HFFc6 (cell line): ENCODE measurements at places on chromosomes 12 and 14. TPM values are rescaled to one million over a fixed set of nuclear protein-coding genes. Genes with fewer than 3 reads are reported as not detected.
A peak's percentile ranks its signal among the peaks of the same experiment; 100 is the strongest.

Gene CLEC4E
- not detected in 3 replicates for total RNA-seq

Gene RIMKLB
- total RNA-seq = 9.0 to 11.3 TPM (median 9.7 TPM) in 3 replicates

Gene BEGAIN
- total RNA-seq = 0.08 to 0.30 TPM (median 0.20 TPM) in 3 replicates

Gene DLGAP5
- total RNA-seq = 21.8 to 52.9 TPM (median 41.0 TPM) in 3 replicates

Gene KRT6C
- not detected in 3 replicates for total RNA-seq

Gene TAS2R46
- not detected in 2 replicates for total RNA-seq

Gene ZBTB42
- 1.4 to 1.5 TPM (median 1.4 TPM) in 3 replicates for total RNA-seq

Gene TMCC3
- total RNA-seq = not detected in 3 replicates

Gene NANOG
- not detected in 3 replicates for total RNA-seq

Gene SALL2
- 0.81 to 2.3 TPM (median 2.2 TPM) in 3 replicates for total RNA-seq

Gene SLC4A8
- total RNA-seq = 12.7 to 18.4 TPM (median 13.9 TPM) in 3 replicates

Gene COCH
- not detected in 3 replicates for total RNA-seq

DNA sequence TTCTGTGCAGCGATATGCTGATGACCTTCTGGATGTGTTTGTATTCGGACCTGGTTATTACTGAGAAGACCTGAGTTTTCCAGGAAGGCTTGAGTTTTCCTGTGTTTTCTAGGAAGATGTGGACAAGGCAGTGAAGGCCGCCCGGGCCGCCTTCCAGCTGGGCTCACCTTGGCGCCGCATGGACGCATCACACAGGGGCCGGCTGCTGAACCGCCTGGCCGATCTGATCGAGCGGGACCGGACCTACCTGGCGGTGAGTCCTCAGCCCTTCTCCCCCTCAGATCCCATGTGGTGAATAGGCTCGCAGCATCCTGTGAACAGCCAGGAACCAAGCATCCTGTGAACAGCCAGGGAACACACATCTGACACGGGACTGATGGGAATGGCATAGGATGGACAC lies 16.3 kb downstream of the ALDH2 start:
- H3K4me3 ChIP-seq = no peak overlapping the region
- H3K27ac ChIP-seq = no peak overlapping the region
- no peaks in the 10 kb centered on the region; the same call in 1 of the 2 replicates for H3K27me3 ChIP-seq
- H3K36me3 ChIP-seq = peaks cover 14% of the 10 kb centered on the region; the same call in 1 of the 2 replicates
- H3K4me1 ChIP-seq = no peaks in the 10 kb centered on the region
- no peak for DNase-seq

GRCh38 chr12:70002097-70002911 lies 177.3 kb downstream of the MYRFL start:
- no peaks in the 10 kb centered on the region for H3K36me3 ChIP-seq
- no peak overlapping the region for H3K4me3 ChIP-seq
- H3K27ac ChIP-seq = no peak overlapping the region
- no peaks in the 10 kb centered on the region; the same call in 1 of the 2 replicates for H3K27me3 ChIP-seq

GRCh38 chr12:12180136-12180535 lies 86.7 kb downstream of the LRP6 start:
- no peak overlapping the region for H3K4me3 ChIP-seq
- H3K36me3 ChIP-seq = peaks cover 34% of the 10 kb centered on the region
- DNase-seq = no peak

DNA sequence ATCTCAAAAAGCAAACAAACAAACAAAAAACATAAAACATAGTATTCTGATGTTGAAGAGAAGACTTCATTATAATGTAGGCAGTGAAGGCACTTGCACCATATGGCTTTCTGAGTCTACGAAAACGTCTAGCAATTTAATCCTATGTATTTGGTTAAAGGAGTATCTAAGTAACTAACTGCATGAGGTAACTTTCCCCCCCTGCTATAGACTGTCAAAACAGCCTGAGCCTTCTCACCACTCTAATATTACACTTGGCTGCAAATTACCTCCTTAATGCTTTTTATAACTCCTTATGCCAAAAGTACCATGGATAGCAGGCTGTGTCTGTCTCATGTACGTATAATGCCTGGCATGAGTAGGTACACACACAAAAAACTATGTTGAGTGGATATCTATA lies 607.6 kb upstream of the FLRT2 start:
- H3K36me3 ChIP-seq = no peaks in the 10 kb centered on the region
- DNase-seq = no peak
- H3K27me3 ChIP-seq = no peaks in the 10 kb centered on the region
- no peak overlapping the region for H3K4me3 ChIP-seq
- H3K4me1 ChIP-seq = no peaks in the 10 kb centered on the region
- H3K27ac ChIP-seq = no peak overlapping the region

DNA sequence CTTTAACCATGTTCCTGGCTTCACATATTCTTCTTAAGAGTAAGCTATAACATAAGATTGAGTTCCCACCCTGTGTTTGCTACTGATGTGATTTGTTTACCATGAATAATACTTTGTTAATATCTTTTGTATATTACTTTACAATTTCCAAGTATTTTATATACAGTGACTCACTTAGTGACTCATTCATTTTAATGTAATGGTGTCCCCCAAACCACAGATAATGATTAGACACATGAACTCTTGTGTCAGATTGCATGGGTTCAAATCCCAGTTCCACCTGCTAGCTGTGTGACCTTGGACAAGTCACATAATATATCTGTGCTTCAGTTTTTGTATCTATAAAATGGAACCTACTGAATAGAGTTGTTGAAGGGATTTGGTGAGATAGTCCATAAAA lies 76.1 kb downstream of the MYF5 start:
- H3K4me1 ChIP-seq = peaks cover 7% of the 10 kb centered on the region; the same call in 1 of the 2 replicates
- H3K4me3 ChIP-seq = no peak overlapping the region
- H3K27me3 ChIP-seq = no peaks in the 10 kb centered on the region
- no peak overlapping the region for H3K27ac ChIP-seq
- DNase-seq = no peak
- H3K36me3 ChIP-seq = peaks cover 4% of the 10 kb centered on the region; the same call in 1 of the 2 replicates

GRCh38 chr12:72444566-72444965 lies 172.4 kb downstream of the TRHDE start:
- H3K4me3 ChIP-seq = no peak overlapping the region
- no peaks in the 10 kb centered on the region for H3K27me3 ChIP-seq
- H3K4me1 ChIP-seq = peaks cover 29% of the 10 kb centered on the region
- peaks cover 26% of the 10 kb centered on the region for H3K36me3 ChIP-seq
- no peak overlapping the region for H3K27ac ChIP-seq

GRCh38 chr14:90553921-90554336 lies 157.1 kb downstream of the CALM1 start:
- H3K36me3 ChIP-seq = no peaks in the 10 kb centered on the region
- no peak for DNase-seq
- peaks cover 1% of the 10 kb centered on the region for H3K27me3 ChIP-seq
- H3K4me1 ChIP-seq = no peaks in the 10 kb centered on the region
- no peak overlapping the region for H3K4me3 ChIP-seq

GRCh38 chr12:27602516-27602915 lies 78.5 kb downstream of the PPFIBP1 start:
- H3K27ac ChIP-seq = peak overlapping the region; percentile 26; the same call in 1 of the 2 replicates
- peaks cover 37% of the 10 kb centered on the region for H3K36me3 ChIP-seq
- no peaks in the 10 kb centered on the region for H3K27me3 ChIP-seq
- peaks cover 78% of the 10 kb centered on the region for H3K4me1 ChIP-seq
- no peak overlapping the region for H3K4me3 ChIP-seq

DNA sequence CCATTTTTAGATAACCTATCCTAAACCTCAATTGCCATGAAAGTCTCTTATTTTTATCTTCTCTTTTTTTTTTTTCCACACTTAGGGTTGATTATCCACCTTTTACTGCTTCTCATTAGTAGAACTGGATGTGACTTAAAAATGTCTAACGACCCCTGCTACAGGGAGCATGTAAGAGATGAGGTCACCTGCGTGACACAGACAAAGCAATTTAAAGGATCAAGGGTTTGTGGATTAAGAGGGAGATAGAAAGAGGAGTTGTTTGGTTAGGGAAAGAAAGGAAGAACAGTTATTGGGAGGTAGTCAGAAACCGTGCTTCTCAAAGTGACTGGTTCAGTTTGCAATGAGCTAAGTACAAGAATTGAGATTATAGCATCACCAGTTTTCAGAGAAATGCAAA lies 239.1 kb downstream of the ALX1 start:
- H3K4me3 ChIP-seq = no peak overlapping the region
- no peaks in the 10 kb centered on the region for H3K4me1 ChIP-seq
- no peaks in the 10 kb centered on the region; the same call in 1 of the 2 replicates for H3K36me3 ChIP-seq
- no peak overlapping the region for H3K27ac ChIP-seq
- peaks cover 2% of the 10 kb centered on the region; the same call in 1 of the 2 replicates for H3K27me3 ChIP-seq

DNA sequence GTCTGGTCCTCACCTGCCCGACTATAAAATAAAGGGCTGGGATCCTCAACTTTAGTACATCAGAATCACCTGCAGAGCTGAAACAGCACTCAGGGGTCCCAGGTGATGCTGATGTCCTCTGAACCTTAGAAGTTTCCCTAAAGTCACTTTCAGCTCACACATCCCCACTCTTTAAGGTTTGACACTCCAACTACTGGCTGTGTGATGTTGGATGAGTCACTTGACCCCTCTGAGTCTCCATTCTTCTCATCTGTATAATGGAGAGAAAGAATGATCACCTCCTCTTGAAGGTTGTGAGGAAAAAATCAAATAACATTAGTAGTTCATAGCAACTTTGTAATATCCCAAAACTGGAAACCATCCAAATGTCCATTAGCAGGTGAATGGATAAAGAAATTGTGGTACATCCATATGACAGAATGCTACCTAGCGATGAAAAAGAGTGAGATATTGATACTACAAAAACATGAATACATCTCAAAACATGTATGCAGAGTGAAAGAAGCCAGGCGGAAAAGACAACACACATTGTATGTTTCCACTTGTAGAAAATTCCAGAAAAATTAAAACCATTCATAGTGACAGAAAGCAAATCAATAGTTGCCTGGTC lies 13.3 kb downstream of the TMEM119 start:
- peaks cover 4% of the 10 kb centered on the region for H3K27me3 ChIP-seq
- H3K36me3 ChIP-seq = no peaks in the 10 kb centered on the region
- peaks cover 8% of the 10 kb centered on the region for H3K4me1 ChIP-seq
- no peak for DNase-seq

DNA sequence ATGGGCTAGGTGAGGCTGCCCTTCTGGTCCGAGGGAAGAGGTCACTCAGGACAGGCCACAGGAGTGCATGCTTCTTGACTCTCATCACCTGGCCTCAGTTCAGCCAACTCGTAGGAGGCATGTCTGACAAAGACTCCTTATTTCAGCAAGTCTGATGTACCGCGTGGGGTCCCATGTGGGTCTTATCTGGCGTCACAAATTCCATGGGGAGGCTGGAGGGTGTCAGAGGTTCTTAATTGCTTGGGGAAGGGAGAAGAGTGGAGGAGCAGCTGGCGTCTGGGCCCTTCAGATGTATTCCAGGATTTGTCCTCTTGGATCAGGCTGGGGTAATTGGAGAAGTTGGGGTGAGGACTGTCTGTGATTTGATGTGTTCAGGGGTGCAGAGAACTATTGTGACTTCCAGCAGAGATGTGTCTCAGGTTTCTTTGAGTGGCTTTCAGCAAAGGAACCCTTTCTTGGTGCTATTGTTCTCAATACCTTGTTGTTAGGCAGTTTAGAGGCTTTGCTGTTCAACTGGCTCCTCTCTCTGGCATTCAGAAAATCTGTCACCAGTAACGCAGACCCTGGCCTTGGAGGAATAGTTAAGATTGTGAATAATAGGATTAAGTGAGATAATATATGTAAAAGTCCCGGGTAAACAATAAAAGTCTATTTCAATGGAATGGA lies 60.1 kb downstream of the SUSD6 start:
- H3K4me1 ChIP-seq = peaks cover 30% of the 10 kb centered on the region
- H3K36me3 ChIP-seq = no peaks in the 10 kb centered on the region
- H3K27ac ChIP-seq = no peak overlapping the region
- no peak for DNase-seq
- H3K27me3 ChIP-seq = no peaks in the 10 kb centered on the region
- H3K4me3 ChIP-seq = no peak overlapping the region

- DNase-seq = no peak
- H3K27me3 ChIP-seq = peaks cover 11% of the 10 kb centered on the region
- H3K27ac ChIP-seq = peak overlapping the region; percentile 98
- H3K4me3 ChIP-seq = peak overlapping the region; percentile 99
- peaks cover 50% of the 10 kb centered on the region for H3K36me3 ChIP-seq
These were observed 293 bp downstream of the IFI27L1 start for GRCh38 chr14:94081386-94081820.

- peaks cover 54% of the 10 kb centered on the region for H3K4me1 ChIP-seq
- peak overlapping the region; percentile 97 for H3K27ac ChIP-seq
- H3K27me3 ChIP-seq = peaks cover 27% of the 10 kb centered on the region
- peak; percentile 85 for DNase-seq
- H3K36me3 ChIP-seq = no peaks in the 10 kb centered on the region
These were observed 177.9 kb upstream of the PRMT8 start for GRCh38 chr12:3313066-3313465.

GRCh38 chr12:89525305-89525823 lies 483 bp downstream of the POC1B start:
- H3K27ac ChIP-seq = peak overlapping the region; percentile 94
- peaks cover 17% of the 10 kb centered on the region for H3K36me3 ChIP-seq
- H3K4me1 ChIP-seq = peaks cover 44% of the 10 kb centered on the region
- H3K4me3 ChIP-seq = peak overlapping the region; percentile 98
- peaks cover 2% of the 10 kb centered on the region; the same call in 1 of the 2 replicates for H3K27me3 ChIP-seq

DNA sequence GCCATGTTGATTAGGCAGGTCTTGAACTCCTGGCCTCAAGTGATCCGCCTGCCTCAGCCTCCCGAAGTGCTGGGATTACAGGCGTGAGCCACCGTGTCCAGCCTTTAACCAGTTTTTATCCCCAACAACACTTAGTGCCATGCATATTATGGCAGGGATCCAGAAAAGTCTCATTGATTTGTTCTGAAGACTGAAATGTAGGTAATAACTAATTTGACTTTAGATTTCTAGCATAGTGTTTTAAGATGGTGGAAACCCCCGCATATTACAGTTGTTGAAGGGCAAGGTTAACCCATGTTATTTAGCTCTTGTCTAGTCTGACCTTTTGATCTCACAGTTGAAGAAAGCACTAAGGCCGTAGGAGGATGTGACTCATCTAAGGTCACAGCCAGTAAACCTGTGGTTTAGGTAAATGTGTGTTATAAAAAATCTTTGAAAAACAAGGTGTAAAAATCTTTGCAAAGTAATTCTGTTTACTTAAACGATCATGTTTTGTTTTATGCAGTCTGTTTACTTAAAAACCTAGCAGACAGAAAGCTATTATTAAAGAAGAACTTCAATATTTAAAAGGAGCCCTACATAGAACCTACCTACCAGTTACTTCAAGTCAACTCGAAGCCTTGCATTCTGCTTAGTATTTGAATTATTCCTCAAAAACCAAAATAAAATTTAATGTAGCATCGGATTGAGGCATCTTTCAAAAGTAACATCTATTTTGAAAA lies 24.8 kb downstream of the BICDL1 start:
- H3K27me3 ChIP-seq = peaks cover 17% of the 10 kb centered on the region
- no peak overlapping the region for H3K27ac ChIP-seq
- peaks cover 5% of the 10 kb centered on the region; the same call in 1 of the 2 replicates for H3K4me1 ChIP-seq
- no peaks in the 10 kb centered on the region for H3K36me3 ChIP-seq
- no peak for DNase-seq

- DNase-seq = no peak
- peaks cover 35% of the 10 kb centered on the region for H3K4me1 ChIP-seq
- H3K27me3 ChIP-seq = no peaks in the 10 kb centered on the region; the same call in 1 of the 2 replicates
- H3K4me3 ChIP-seq = no peak overlapping the region
- no peaks in the 10 kb centered on the region; the same call in 1 of the 2 replicates for H3K36me3 ChIP-seq
These were observed 144.9 kb upstream of the AMIGO2 start for GRCh38 chr12:47224563-47225133.
